ENCODE measurements at places on chromosomes 16 and 17.

- no peak for DNase-seq
These were observed 26.6 kb downstream of the LGALS9 start for GRCh38 chr17:27657620-27658019.

DNA sequence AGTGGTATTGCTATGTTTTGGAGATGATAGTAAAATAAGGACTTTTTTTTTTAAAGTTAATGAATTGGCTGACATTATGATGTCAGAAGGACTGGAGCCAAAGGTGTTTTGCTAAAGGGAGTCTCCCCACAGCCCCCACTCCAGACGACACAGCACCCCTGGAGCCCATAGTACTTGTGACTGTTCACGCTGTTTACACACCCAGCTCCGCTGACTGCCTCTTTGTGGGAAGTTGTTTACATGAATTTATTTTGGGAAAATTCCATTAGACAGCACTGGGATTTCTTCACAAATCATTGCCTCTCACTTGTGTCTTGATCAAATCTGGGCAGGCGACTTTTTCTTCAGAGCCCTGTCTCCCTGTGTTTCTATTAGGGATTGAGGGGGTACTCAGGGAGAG lies 108.6 kb downstream of the C17orf67 start:
- no peak for DNase-seq

DNA sequence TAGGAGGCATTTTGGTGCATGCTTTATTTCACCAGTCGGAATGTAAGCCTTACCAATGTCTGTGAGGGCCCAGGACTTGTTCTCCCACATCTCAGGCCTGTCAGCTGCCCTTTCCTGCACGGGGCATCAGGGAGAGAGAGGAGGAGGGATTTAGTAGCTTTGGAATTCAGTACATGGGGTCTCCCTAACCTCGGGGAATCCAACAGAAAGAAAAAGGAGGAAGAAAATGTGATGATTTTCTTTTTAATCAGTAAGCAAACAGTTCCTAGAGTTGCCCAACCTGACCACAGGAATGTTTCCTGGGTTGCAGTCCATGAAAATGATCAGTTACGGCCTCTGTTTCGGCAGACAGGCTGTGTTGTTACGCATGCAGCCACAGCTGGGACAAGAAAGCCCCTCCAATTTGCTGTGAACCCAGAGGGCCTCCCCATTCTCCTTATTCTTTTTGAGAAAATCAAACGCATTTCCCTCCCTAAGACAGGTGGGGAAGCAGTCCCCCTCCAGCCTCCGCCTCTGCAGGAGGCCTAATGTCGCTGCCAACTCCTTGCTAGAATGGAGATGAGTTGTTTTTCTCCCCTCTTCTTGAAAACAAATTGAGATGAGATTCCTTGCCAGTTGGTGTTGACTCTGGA lies 53.1 kb upstream of the TANGO6 start:
- no peak for DNase-seq

DNA sequence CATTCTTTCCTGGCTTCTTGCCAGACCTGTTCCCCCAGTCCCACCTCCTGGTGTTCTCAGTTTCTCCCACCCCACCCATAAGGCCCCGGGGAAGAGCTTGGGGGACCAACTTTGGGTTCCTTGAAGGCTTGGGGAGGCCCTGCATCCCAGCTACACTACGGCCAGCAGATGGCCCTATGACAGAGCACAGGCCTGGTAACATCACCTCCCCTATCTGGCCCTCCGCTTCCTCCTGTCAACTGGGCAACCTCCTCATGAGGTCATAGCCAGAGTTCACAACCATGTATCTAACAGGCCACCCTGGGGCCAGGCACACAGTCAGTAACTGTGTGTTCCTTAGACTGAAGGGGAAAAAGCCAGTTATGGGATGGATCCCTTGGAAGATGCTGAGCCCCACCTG lies 31.4 kb downstream of the MYO15A start:
- no peak for DNase-seq

- no peak for DNase-seq
These were observed 47.5 kb downstream of the OR1D5 start for GRCh38 chr17:3015890-3016289.

GRCh38 chr17:40190197-40191021 lies 13.1 kb downstream of the RAPGEFL1 start:
- DNase-seq = no peak

DNA sequence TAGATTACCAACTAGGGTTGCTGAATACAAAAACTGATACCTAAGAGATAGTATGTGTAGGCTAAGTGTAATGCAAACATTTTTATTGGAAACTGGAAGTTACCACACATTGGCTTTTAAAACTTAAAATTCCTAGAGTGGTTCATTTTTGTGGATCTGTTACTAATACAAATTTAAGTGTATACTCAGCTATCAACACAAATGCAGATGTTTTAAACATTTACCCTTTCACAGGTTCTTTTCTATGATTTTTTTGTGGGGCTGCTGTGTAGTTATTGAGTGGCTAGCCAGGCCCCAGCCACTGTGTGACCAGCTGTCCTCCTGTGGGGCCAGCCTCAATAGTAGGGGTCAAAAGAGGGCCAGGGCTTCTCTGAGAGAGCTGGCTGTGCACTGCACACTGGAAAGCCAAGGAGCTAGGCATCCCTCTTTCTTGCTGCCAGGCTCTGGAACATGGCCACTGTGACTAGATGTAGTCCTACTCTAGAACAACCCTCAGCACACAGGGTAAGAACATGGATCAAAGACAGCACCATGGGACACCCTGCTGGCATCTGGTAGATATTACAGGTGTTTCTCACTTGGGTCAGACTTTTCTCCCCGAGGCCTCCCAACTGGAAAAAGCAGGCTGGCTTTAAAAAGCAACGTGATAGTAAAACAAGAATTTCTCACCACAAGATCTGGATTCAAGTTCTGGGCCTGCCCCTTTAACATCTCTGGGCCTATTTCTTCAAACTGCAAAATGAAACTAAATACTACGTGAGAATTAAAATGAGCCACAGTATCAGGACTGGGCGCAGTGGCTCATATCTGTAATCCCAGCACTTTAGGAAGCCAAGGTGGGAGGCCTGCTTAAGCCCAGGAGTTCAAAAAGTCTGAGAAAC lies 7.3 kb upstream of the VEZF1 start:
- peak; percentile 67 for DNase-seq

DNA sequence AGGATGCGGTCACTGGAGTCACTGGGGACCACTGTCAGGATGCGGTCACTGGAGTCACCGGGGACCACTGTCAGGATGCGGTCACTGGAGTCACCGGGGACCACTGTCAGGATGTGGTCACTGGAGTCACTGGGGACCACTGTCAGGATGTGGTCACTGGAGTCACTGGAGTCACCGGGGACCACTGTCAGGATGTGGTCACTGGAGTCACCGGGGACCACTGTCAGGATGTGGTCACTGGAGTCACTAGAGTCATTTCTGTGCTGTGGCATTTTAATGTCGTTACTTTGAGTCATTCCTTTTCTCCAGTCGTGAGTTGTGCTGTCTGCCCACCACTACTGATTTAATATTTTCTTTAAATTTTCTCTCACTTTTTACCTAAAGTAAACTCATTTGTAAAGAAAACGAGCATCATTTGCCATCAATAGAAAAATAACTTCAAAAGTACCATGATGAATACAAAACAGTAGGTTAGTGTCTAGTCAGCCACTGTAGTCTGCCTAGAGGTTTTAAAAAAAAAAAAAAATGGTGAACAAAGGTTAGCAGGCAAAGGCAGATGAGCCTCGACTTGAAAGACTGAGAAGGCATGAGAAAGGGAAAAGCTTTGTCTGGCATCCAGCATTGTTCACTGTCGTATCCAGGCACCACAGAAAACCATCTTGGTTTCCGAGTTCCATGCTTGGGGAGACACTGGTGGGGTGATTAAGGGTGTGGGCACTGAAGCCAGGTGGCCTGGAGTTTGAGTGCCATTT lies 346.6 kb downstream of the SNX29 start:
- no peak for DNase-seq

DNA sequence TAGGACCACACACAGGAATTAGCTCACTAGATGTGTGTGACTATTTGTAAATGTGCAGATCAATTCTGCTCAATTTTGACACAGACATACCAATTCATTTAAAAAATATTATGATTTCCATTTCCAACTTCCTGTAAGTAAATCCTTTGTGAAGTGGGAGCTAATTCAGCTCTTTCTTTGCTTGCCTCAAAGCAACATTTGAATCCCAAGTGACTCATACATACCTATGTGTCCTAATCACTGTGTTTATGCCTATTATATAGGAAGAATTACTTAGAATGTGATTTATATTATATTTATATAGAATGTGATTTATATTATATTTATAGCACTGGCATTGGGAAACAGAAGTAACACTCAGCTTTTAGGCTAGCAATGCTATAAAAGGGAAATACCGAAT lies 195.9 kb upstream of the C17orf78 start:
- DNase-seq = no peak

DNA sequence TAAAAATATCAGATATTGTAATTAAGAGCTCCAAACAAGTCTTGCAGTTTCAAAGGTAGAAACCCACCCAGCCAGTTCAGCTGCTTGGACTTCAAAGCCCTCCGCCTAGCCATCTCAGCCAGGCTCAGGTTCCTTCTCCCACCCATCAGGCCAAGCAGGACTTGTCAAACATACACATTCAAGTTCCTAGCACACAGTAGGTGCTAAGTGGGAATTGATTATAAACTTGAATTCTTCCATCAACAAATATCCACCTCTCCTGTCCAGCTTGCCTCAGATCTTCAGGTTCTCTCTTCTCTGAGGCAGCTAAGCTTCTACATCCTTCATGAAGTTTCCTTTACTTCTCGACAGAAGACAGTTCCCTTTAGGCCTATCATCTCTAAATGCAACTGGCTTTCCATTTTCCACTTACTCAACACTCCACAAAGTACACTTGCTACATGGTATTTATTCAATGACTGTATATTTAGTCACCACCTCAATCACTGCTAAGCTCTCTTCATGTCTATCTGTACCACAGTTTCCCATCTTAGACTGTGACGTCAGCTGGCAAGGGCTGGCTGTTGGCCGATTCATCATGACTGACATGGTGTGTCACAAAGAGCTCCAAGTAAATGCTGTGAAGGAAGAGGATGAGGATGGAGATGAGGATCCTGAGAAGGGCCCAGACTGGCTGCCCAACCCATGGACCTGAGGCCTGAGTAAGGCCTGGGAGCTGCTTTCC lies 13.3 kb upstream of the COG7 start:
- DNase-seq = no peak

GRCh38 chr17:74295625-74296547 lies 21.9 kb downstream of the DNAI2 start:
- DNase-seq = no peak

- DNase-seq = no peak
These were observed 10.7 kb downstream of the CRHR1 start for GRCh38 chr17:45794840-45795239.

- no peak for DNase-seq
These were observed 1.3 kb upstream of the ST3GAL2 start for GRCh38 chr16:70440009-70440692.

DNA sequence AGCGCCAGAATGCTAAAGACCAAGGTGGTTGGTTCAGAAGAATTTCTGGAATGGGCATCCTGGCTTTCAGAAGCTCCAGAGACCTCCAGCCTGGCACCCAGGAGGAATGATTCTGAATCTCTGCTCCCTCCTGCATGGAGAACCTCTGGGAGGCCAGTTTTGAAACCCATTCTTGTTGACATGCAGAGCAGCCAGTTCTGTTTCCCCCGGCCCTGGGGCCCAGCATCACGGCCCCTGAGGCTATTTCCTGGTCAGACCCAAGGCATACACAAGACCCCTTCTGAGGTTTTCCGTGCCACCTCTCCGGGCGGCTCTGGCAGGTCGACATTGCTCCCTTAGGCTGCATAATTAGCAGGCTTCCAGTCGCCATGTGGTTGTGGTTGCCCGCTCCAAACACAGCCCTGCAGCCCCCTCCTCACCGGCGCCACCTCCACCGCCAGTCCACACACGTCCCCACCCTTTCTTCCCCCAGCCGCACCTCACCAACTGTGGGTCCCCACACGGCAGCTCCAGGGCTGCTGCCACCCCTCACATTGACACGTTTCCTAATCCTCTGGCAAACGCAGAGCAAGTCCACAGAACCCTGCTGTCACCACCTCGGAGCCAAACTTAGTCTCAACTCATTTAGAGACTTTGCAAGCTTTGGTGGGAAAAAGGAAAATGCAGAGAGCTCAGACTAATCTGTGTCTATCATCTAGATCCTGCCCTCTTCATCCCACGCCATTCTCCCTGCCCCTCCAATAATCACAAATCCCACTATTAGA lies 367.1 kb downstream of the SOX9 start:
- DNase-seq = no peak

- DNase-seq = no peak
These were observed 25.9 kb downstream of the CYB561 start for GRCh38 chr17:63419949-63420867.

DNA sequence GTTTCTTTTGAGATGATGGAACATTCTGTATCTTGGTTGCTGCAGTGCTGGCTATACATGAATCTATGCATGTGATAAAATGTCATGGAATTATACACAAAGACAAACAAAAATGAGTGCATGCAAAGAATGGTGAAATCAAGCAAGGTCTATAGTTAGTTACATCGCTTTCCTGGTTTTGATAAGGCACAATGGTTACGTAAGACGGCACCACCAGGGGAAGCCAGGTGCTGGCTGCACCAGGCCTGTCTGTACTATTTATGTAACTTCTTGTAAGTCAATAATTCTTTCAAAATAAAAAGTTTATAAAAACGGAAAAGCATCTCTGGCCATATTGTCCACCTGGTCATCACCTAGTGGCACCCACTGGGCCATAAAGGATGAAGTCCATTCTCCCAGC lies 46.5 kb downstream of the ARHGAP27 start:
- DNase-seq = no peak

DNA sequence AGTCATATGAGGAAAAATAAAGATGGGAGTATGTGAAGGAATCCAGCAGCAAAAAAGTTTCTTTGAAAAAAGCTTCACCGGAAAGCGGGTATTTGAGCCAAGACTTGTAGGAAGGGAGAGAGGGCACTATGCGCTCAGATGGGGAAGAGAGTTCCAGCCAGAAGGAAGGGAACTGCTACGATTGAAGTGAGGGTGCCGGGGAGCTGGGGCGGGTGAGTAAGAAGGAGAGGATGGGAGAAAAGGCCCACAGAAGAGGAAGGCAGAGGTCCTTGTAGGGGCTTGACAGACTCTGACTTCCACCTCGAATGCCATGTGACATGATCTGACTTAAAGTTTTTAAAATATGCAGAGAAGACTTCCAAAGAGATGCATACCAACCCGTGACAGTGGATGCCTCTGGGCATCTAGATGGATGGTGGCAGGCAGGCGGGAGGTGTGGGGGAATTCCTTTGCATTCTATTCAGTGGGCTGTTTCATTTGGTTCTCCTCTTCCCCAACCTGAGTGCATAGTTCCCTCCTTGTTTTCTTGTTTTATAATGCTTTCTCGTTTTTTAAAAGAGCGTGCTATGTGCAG lies 44.9 kb downstream of the CDRT4 start:
- no peak for DNase-seq

DNA sequence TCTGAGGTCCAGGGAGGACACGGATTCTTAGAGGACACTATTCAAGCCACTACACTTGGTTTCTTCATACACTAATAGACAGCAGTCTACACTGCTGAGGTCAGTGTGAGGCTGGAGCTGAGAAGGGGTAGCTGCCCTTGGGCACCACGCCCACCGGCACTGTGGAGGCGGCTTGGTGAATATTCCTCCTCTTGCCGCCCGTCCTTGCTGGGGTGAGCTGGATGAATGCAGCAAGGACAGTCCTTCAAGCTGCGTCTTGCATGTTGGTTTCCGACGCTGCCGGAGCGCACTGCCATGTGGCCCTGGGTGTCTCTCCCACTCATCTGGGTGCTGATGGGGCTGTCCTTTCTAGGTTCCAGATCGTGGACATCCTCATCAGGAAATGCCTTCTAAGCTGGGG lies 2.6 kb downstream of the ZNF205 start:
- DNase-seq = no peak
